ENCODE measurements at places on chromosomes 11 and 22.

DNA sequence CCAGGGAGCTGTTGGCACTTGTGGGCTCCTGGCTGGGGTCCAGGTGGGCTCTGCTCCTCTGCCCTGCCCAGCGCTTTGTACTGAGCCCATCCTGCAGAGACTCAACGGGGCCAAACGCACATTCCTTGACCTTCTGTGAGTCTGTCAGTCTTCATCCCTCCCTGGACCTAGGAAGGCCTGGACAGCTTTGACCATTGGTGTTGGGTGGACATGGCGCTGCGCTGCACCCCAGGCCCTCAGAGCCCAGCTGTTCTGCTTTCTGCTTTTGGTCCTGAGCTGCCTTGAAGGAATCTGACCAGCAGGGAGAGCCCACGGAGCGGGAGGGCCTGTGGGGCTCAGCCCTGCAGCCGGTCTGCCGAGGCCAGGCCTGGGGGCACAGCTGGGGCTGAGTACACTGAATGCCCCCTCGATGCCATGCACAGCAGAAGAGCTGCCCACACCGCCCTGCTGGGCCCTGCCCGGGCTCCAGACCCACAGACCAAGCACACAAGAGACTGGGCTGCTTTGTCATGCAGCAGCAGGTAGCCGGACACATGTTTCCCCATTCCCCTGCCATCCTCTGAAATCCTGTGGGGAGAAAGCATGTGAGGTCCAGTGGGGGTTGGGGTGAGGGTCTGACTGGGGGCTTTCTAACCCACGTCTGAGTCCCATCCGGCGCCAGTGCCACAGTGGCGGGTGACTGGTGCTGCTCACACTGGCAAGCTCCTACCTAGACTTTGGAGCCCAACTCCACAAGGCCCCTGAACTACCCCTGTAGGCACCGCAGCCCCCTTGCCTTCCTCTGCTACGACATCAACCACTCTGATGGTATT, 24.1 kb upstream of the CCDC188 start:
- DNase-seq, result no peak

- peak; percentile 21 for DNase-seq
Observed at GRCh38 chr11:122772945-122773344, 65.4 kb upstream of the CRTAM start.

- no peak for DNase-seq
Observed at GRCh38 chr22:43300891-43301676, 42.1 kb downstream of the SCUBE1 start.

- DNase-seq, result no peak
Observed at GRCh38 chr11:116643521-116643920, 129.3 kb downstream of the BUD13 start.

DNA sequence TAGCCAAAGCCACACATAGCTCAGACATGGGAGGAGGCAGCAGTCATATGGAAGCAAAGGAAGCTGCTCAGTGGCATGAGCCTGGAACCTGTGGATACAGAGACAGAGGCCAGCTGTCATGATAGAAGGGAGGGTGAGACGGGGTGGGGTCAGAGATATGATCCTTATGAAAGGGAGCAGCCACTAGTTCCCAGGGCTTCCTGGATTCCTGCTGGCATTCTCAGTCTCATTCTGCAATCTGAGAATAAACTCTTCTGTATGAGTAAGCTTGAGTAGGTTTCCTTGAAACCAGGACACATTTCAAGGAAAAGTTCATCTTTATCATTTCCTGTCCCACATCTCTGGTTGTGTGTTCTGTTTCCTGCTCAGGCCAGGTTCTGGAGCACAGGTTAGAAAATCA, 220.2 kb upstream of the SNX19 start:
- no peak for DNase-seq

- DNase-seq, result peak; percentile 69
Observed at GRCh38 chr22:37525073-37525745, 6.0 kb upstream of the CARD10 start.

DNA sequence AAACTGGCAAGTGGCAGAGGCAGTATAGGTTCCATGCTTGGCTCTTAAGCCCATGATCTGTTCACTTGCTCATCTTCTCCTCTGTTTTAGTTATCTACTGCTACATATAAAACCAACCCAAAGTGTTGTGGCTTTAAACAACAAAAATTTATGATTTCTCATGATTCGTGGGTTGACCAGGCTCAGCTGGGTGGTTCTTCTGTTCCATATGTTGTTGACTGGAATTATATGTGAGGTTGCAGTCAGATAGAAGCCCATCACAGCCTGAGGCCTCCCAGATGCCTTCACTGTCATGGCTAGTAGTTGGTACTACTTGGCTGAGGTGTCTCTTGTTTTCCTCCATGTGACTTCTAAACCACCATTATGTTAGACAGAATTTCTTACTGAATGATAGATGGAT, 632.6 kb downstream of the NELL1 start:
- DNase-seq, result no peak

Data from left cardiac atrium (tissue), 4 donors.